ENCODE measurements at places on chromosomes 13 and 19.

DNA sequence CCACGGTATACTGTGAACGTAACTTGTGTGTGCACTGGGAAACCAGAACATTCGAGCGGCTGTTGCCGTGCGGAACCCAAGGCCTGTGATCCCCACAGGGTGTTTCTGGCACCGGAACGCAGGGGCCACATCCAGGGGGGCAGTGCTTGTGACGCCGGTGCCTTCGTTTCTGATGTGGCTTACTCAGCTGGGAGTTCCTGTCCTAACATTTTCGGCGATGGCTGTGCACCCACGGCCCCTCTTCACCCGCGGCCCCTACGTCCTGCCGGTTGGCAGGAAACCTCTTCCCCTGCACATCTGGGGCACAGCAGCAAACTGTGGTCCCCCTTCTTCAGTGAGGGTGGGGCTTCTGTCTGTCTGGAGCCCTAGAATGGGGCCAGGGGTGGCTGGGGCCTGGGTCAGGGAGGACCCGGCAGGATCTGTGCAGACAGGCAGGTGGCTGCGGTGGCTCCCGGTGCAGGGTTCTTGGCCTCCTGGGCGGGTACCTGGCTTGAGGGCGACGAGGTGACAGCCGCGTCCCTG lies 26.2 kb downstream of the CSNK1G2 start:
- DNase-seq, result no peak

DNA sequence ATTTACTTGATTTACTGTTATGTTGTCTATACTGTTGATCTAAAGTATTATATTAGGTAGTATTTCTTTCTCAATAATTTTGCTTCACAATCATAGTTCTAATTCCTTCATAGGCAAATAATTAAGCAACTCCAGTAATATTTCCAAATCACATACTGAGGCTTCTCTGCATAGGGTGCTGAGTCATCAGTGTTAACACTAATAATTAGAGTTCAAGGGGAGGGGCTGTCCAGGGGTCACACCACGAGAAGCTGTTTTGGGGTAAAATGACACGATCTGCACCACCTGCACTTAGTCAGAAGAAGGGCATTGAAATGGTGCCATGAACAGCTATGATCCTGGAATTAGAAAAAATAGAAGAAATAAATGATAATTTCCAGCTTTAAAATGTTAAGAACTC lies 1230.9 kb upstream of the SLC10A2 start:
- DNase-seq, result no peak

GRCh38 chr19:27971071-27971470 lies 1241.9 kb downstream of the UQCRFS1 start:
- DNase-seq, result peak; percentile 62

- no peak for DNase-seq
Observed at GRCh38 chr13:61423915-61424314, 8.3 kb upstream of the PCDH20 start.

DNA sequence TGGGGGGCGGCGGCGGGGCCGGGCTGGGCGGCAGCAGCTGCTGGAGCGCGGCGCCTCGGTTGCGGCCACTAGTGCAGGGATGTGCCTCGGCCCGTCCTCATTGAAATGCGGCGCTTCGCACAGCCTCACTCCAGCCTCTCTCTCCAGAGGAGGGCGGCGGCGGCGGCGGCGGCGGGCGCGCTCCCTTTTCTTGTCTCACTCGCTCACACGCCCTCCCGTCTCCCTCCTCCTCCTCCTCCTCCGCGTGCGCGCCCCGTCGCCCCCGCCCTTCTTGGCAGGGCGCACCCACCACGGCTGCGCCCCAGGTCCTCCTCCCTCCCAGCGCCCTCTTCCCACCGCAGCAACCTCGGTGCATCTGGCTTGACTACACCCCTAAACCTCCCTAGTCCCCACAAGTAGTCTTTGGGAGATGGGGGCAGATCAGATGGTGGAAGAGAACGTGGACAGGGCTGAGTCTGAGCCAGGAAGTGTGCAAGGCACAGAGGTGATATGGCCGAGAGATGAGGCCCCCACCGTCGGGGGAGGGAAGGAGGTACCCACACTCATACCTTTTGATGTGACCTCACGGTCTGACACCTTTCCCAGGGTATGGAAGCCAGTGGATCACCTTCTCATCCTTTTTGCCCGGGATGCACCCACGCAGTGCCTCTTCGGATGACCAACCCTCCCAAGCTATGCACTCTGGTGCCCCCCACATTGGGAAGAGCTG lies at the start of gene DCLK1:
DCLK1 (minus strand) TSS at position 161 of the 709 bp plus-strand sequence.
- DNase-seq, result peak; percentile 13

All from fibroblast of skin of left biceps (primary cell).